ELF-1 (cell line): ENCODE measurements at places on chromosomes 1 and 21.

DNA sequence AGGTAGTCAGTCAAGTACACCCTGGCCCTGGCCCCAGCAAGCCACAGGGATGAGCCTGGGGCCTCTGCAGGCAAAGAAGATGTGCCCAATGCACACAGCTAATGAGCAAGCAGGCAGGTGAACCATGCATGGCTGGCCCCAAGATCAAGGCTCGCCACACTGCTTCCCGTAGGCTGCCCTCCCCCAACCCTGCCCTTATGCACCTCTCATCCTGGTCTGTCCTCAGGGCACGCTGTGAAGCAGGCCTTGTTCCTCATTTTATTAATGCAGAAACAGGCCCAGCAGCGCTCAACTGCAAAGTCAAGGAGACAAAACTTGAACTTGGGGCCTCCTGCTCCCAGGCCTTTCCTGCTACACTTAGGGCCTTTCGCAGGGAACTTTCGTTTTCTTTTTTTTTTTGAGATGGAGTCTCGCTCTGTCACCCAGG is 35.6 kb upstream of the ID3 start:
- DNase-seq, result peak; percentile 44

GRCh38 chr1:30660241-30660640 is 63.1 kb downstream of the MATN1 start:
- no peak for DNase-seq

DNA sequence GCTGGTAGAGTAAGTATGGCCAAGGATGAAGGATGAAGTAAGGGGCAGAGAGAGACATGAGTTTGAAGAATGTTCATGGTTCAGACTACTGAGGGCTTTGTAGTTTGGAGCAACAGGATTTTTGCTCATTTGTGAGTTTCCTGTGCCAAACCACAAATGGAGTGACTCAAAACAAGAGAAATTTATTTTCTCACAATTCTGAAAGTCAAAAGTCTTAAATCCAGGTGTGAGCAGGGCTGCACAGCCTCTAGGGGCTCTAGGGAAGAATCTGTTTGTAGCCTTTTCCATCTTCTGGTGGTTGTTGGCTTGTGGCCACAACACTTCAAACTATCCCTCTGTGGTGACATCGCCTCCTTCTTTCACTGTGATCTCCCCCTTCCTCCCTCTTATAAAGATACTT is 58.9 kb downstream of the RHOU start:
- no peak for DNase-seq

DNA sequence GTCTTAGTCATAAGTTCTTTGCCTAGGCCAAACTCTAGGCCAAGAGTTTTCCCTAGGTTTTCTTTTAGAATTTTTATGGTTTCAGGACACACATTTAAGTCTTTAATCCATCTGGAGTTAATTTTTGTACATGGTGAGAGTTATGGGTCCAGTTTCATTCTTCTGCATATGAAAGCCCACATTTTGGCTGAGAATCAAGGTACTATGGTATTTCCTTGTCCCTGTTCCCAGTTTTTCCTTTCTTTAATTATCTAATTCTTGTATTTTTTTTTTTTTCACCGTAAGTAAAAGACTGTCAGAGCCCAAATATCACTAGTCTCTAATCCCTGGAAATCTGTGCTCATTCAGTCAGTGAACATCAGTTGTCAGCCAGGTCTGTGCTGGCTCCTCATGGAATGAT is 105.4 kb downstream of the MAP3K21 start:
- no peak for DNase-seq

DNA sequence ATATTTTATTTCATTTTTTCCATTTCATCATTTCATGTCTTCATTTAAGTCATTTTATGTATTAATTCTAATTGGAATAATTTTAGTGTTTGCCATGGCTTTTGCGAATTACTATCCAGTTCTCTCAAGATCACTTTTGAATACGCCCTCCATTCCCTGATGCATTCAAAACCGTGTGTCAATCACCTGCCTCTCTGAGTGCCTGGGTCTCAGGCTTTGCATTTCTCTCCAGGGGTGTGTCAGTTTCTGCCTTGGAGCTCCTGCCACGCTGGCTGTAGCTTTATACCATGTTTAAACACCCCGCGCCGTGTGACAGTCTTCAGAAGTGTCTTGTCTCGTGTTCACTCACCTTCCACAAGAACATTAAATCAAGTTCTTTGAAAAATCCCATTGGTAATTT is 7.4 kb upstream of the DNMT3L start:
- no peak for DNase-seq

DNA sequence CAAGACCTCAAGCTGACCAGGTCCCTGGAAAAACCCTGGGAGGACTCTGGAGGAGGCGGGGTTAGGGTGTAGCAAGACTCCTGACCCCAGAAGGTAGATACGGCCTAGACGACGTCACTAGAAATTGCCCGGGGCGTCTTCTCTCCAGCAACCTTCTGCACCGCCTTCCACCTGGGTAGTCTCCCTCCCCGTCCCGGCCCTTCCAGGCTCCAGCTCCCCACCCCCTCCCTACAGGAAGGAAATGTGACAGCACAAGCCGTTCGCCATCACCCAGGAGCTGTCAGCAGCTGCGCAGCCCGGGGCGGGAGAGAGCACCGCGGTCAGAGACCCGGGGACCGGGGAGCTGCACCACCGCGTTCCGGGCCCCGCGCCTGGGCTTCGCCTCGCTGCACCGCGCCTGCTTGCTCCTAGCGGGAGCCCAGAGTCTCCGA is 20.0 kb downstream of the SERTAD4 start:
- peak; percentile 95 for DNase-seq

GRCh38 chr1:2808831-2809605 is 7.5 kb upstream of the TTC34 start:
- no peak for DNase-seq

DNA sequence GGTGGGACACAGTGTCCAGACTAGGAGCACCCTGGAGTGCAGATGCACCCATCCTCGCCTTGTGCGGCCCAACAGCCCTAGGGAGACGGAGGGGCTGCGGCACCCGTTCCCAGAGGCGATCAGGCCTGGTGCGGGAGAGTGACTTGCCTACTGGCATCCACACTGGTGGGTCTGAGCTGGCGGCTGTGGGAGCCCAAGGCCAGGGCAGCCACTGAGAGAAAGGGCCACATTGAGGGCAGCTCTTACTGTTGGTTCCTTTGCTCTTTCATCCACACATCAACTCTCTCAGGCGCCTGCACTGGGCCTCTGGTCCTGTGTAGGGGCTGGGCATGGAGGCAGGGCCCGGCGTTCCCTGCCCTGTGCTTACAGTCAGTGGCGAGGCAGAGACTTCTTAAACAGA is 8.6 kb downstream of the PODN start:
- no peak for DNase-seq

DNA sequence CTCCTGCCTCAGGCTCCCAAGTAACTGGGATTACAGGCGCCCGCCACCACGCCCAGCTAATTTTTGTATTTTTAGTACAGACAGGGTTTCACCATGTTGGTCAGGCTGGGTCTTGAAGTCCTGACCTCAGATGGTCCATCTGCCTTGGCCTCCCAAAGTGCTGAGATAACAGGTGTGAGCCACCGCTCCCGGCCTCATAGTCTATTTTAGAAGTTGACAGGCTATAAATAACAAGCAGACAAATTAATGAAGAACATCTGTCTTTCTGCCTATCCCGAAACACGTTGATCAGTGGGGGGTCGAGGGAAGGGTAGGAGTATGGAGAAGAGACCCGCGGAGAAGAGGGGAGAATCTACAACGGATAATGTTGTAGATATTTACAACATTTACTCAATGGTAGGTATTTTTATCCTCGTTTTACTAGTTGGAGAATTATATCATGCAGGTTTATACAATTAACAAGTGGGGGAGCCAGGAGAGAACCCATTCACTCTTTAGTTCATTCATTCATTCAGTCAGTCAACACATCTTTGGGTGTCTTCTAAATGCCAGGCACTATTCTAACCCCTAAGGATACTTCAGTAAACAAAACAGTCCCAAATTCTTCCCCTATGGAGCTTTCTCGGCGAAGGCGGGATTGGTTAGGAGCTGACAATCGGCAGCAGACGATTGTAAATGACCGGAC is 497 bp upstream of the IFNAR2 start:
- no peak for DNase-seq

GRCh38 chr1:117512728-117513321 is 93.0 kb upstream of the TENT5C start:
- no peak for DNase-seq

- peak; percentile 99 for DNase-seq
Measured at GRCh38 chr1:153626904-153627714, at the start of gene S100A13. Gene S100A13 (minus strand): TSS chr1:153627505. CDS start chr1:153626472, 1,033 bp downstream.

DNA sequence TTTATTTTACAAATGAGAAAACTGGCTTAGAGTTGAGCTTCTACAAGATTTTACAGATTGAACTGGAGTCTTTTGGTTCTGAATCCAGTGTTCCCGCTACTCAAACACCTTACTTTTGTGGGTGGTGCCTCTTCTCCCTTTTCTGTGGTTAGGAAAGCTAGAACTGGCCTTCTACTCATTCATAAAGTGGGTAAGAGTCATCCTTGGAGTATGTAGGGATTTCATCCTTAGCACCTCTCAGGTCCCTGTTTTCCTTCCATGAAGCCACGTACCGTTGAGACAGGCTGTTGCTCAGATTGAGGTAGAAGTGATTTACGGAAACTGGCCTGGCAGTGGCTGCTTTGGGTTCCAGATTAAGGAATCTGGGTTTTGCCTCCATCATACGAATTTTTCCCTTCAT is 35.8 kb downstream of the WNT4 start:
- no peak for DNase-seq

DNA sequence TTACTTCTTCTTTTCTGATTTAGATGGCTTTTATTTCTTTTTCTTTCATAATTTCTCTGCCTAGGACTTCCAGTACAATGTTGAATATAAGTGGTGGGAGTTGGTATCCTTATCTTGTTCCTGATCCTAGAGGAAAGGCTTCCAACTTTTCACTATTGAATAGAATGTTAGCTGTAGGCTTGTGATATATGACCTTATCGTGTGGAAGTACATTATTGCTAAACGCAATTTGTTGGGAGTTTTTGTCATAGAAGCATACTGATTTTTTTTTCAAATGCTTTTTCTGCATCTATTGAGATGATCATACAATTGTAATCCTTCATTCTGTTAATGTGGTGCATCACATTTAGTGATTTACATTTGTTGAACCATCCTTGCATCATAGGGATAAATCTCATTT is 79.5 kb downstream of the FASLG start:
- DNase-seq, result no peak

DNA sequence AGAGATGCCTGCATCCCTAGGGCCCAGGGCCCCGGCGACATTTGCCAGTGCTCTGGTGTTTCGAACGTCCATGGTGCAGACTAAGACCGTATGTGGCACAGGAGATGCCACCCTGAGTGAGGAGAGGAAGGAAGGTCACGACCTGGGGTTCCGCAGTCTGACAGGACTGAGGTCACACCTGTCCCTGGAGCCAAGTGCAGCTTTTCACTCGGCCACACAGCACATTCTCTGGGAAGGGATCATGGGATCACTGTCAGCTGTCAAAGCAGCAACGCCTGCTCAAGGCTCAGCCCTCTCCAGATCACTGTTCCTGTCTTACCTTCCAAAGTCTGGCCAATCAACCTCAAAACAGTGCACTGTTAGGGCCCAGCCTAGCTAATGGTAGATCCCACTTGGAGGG is 243.6 kb downstream of the SIPA1L2 start:
- DNase-seq, result no peak

DNA sequence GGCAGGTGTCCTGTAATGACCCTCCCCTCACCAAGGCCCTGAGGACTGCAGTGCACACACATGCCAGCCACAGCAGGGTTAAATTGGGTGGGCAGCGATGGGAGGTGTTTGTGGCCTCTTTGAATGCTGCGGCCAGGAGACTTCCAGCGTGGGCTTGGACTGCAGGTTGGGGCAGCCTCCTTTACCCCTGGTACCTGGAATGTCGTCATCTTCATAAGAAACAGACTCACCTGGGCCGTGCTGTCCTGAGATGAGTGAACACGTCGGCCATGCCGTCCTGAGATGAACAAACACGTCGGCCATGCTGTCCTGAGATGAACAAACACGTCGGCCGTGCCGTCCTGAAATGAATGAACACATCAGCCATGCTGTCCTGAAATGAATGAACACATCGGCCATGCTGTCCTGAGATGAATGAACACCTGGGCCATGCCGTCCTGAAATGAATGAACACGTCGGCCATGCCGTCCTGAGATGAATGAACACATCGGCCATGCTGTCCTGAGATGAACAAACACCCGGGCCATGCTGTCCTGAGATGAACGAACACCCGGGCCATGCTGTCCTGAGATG is 50.1 kb upstream of the COL6A1 start:
- no peak for DNase-seq

DNA sequence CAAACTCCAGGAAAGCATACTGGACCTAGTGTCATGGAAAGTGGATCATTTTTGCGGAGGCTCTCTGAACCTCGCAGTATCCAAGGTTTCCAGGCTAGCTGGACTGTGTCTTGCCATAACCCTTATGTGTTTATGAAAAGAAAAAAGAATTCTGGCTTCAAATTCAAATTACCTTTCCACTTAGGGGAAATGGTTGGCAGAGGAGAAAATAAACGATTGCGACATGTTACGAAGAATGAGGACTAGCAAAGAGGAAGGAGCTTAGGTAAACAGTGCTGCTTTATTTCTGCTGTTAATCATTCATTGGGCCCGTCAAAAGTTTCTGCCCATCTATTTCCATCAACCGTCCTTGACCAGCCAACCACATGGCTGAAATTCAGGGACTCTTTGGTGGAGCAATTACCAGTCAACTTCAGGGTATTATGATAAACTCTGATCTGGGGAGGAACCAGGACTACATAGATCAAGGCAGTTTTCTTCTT is at the start of gene C4BPA:
C4BPA (plus strand) TSS at position 342 of the 482 bp plus-strand sequence. CDS start 8,793 bp downstream, outside the sequence.
- DNase-seq, result no peak

- no peak for DNase-seq
Measured at GRCh38 chr21:34003428-34003827, 70.0 kb upstream of the MRPS6 start.

- DNase-seq, result no peak
Measured at GRCh38 chr1:153397051-153397923, 6.4 kb upstream of the S100A8 start.

- no peak for DNase-seq
Measured at GRCh38 chr1:240099329-240099728, 7.6 kb downstream of the FMN2 start.

DNA sequence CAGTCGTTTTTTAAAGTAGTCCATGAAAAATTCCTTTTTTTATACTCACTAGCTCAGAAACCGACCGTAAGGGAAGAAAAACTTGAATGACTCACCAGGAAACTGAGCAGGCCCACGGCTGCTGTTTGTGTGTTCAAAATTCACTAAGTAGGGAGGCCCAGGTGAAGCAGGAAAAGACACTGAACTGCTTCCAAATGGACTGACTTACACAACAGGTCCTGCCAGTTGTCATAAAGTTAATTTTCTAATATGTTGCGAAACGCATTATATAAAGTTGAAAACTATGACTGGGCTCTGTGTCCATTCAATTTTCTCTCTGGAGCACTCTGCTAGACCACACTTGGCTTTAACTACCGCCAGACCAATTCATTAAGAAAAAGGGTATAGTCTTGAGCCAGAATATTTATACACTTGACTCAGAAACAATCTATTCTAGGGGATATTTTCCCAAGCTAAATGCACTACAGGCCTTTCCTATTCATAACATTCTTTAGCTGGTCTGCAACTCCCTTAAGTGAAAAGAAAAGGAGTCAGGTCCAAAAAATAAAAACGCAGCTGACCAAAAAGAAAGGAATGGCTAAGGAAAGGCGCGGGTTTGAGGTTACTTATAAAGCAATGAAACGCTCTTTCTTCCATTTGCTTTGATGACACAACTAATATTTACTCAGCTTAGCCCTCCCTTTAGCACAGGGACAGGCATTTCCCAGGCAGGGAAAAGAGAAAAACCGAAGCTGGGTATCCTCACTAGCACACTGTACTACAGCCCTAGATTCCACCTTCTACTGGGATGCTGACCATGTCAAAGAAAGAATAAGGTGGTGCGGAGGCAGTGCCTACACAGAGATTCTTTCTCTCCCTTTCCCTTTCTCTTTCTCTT is 306.3 kb upstream of the ESRRG start:
- no peak for DNase-seq
